ENCODE measurements at places on chromosomes 6 and 20. TPM values are rescaled to one million over a fixed set of nuclear protein-coding genes. Genes with fewer than 3 reads are reported as not detected.

Gene PHACTR1
- total RNA-seq, result not detected

Gene CD83
- total RNA-seq, result 2.0 TPM

Gene SEL1L2
- total RNA-seq, result not detected

Gene MCCD1
- total RNA-seq, result not detected

Gene LINC00237
- not detected for total RNA-seq

Gene VIP
- total RNA-seq, result not detected

Gene HLA-DQB1
- total RNA-seq, result not detected

Gene POLR1C
- 47.0 TPM for total RNA-seq

Gene LSM14B
- 25.9 TPM for total RNA-seq

Gene CDH26
- total RNA-seq, result 0.30 TPM

Gene TAAR8
- total RNA-seq, result not detected

Gene PDE7B
- 0.63 TPM for total RNA-seq

Gene STK35
- total RNA-seq, result 11.6 TPM

Gene FOXS1
- 0.32 TPM for total RNA-seq

Gene POM121L2
- not detected for total RNA-seq

Gene UBD
- 0.61 TPM for total RNA-seq

Gene HLA-DMB
- 1.7 TPM for total RNA-seq

Gene HLA-B
- total RNA-seq, result 35.0 TPM

Gene ID4
- 0.86 TPM for total RNA-seq

Gene COMMD7
- 59.2 TPM for total RNA-seq

Gene WFDC8
- total RNA-seq, result not detected

Gene SLC35F1
- 0.03 TPM for total RNA-seq

Gene CALHM6
- not detected for total RNA-seq

Gene EYA2
- total RNA-seq, result 2.4 TPM

Gene CST4
- total RNA-seq, result not detected

Gene KCNK5
- 1.0 TPM for total RNA-seq

Gene GUCA1A
- not detected for total RNA-seq

Gene GNL1
- total RNA-seq, result 34.8 TPM

Gene SLC35D3
- 0.05 TPM for total RNA-seq

Gene SSTR4
- total RNA-seq, result 0.32 TPM

Gene COL12A1
- total RNA-seq, result 4.5 TPM

Gene PMEPA1
- 270 TPM for total RNA-seq

Gene MEP1A
- not detected for total RNA-seq

Gene ADGRG6
- total RNA-seq, result 43.1 TPM

Gene ETV7
- total RNA-seq, result not detected

Gene OR2B2
- total RNA-seq, result not detected

Gene FAM209B
- 0.40 TPM for total RNA-seq

Gene SYNDIG1
- 1.6 TPM for total RNA-seq

Gene VWA7
- total RNA-seq, result 1.7 TPM

Gene DYNLT2
- total RNA-seq, result 0.67 TPM

Gene BCAS4
- 28.8 TPM for total RNA-seq

Gene PRDM13
- 0.83 TPM for total RNA-seq

Gene SLC22A16
- not detected for total RNA-seq

Gene SPEF1
- 1.3 TPM for total RNA-seq

Gene GJA10
- total RNA-seq, result not detected

Gene SOX4
- 9.8 TPM for total RNA-seq

Gene CBFA2T2
- total RNA-seq, result 4.6 TPM

Measured in A549 treated with Hydrocortisone at 1 μM for 4 hours (cell line).